NCI-H226 (cell line): ENCODE measurements at places on chromosomes 7 and 10.

DNA sequence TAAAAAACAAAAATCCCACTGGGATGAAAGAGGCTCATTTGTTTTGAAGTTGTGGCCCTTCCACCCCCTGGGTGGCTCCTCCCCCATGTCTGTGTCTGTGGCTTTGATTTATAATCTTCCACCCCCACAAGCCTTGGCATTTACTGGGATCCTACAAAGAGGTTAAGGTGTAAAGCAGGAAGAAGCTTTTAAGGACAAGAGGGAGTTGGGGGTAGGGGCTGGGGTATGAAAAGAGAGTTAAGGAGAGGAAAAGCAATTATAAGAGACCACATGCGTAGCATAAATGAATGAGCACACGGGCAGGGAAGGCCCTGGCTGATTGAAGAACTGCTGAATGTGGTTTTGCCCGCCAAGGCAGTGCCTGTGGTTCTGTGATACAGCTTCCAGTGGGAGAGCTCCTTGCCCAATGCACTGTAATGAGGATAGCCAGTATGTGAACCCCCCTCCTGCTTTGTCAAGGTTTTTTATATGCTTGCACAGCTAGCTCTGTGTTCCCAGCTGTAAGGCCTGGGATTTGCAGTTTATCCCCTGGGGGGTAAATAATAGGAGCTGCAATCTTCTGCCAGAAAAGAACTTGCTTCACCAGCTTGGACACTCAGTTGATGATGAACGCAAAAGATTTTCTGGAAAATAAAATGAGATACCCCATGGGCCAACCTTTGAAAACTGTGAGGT, 34.7 kb upstream of the KMT2E start:
- DNase-seq = peak; percentile 78

- DNase-seq = no peak
Measured at GRCh38 chr10:129604333-129605032, 137.4 kb downstream of the MGMT start.

DNA sequence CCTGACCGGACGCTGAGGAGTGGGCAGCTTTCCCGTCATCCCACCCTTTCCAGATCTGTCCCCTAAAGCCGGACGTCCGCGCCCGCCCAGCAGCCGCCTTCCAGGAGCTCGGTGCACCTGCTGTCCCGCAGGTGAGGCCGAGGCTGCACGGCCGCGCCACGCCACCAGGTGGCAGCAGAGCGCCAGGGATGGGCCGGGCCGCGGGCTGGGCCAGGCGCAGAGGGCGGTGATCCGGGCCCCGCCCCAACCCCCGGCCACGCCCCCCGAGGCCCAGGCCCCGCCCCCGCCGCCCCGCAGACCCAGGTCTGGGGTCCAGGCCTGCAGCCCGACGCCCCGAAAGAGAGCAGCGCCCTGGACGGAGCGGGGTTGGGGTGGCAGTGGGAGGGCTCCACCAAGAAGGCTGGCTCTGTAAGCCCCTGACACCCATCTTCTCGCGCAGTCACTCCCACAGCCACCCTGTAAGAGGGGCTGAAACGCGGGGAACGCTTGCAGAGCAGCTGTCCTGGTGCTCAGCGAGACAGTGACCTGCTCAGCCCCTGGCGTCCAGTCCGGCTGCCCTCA, 32.2 kb downstream of the FOXL3 start:
- peak; percentile 55 for DNase-seq

DNA sequence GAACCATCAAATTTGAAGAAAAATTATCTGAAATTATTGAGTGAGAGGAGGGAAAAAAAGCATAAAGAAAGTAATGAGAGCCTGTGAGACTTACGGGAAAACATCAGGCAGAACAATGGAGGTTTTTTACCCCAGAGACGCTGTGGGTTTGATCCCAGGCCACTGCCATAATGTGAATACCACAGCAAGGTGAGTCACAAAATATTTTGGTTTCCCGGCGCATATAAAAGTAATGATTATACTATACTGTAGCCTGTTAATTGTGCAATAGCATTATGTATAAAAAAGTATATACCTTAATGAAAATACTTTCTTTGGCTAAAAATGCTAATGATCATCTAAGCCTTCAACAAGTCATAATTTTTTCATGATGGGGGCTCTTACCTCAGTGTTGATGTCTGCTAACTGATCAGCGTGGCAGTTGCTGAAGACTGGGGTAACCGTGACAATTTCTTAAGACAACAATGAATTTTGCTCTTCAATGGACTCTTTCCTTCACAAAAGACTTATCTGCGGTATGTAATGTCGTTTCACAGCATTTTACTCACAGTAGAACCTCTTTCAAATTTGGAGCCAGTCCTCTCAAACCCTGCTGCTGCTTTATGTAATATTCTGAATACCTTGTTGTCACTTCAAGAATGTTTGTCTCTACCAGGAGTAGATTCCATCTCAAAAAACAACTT, 97.0 kb upstream of the FAM20C start:
- no peak for DNase-seq

DNA sequence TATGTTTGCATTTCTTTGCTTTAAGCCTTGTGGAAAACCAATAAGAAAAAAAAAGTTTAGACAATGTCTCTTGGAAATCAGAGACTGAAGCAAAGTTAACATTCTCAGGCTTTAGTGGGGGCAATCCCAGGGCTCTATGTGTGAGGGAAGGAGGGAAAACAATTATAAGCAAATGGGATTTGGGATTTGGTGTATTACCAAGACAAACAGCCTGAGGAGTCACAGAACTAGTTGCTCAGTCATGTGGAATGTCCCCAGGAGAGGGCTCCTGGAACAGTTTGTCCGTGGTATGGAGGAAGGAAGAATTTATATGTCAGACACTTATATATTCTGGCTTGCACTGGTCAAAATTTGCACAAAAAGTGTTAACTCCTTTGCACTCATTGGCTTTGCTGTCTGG, 562.9 kb upstream of the TPK1 start:
- DNase-seq = no peak

DNA sequence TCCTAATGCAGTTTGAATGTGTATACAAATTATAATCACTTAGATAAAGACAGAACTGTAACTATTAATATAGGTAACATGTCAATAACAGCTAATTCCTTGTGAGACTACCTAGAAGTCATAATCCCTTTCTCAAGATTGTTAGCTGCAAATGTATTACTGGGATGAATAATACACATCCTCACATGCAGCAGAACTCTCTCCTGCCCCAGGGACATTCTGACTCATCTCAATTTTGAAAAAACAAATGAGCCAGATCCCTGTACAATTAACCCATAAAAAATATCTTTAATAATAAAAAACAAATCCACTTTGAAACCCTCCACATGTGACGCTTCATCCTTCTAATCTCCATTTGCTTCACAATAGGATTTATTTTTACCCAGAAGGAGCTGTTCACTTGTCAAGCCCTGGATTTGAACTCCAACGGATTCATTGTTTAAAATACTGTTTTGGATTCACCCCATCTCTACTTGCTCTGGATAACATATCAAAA, 428.4 kb upstream of the TEX47 start:
- no peak for DNase-seq

GRCh38 chr10:102540023-102540422, 36.3 kb downstream of the SUFU start:
- DNase-seq = no peak

DNA sequence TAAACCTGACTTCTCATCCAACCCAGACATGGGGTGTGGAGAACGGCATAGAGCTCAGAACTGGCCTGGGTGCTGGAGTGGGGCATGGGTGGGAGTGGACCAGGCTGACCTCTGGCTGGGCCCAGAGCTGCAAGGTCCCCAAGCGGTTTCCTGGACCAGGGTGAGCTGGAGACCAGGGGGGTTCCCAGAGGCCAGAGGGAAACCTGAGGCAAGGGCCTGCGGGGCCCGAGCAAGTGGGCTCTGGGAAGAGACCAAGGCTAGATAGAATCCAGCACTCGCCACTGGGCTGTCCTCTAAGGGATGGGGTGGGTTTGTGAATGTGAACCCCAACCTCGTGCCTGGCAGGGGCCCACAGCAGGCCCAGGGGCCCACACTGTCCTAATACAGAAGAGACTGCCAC, 39.4 kb upstream of the RET start:
- DNase-seq = no peak

- DNase-seq = peak; percentile 7
Measured at GRCh38 chr7:129376076-129376777, 58.0 kb upstream of the STRIP2 start.

GRCh38 chr7:101094791-101095375, 9.6 kb downstream of the TRIM56 start:
- DNase-seq = peak; percentile 49

DNA sequence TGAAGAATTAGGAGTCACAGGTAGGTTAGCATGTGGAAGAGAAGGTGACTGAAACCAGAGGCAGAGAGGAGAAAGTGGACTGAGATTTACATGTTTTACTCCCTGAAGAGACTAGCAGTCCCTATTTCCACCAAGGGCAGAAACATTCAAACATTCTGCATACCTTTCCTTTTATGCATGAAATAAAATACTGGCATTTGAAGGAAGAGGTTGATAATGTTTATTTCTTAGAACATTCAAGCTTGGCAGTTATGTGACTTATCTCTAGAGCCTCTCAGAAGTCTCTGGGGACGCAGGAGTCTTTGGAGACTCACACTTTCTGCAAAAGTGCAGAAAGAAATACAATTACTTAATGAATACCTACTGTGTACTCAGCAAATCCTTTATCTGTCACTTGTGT, 507.1 kb upstream of the C7orf33 start:
- DNase-seq = no peak

GRCh38 chr10:84493951-84494848, 165.8 kb downstream of the CCSER2 start:
- DNase-seq = peak; percentile 85

GRCh38 chr7:107926481-107926880, 35.5 kb downstream of the DLD start:
- DNase-seq = no peak

GRCh38 chr7:108114117-108114841, 15.9 kb downstream of the LAMB4 start:
- DNase-seq = no peak

GRCh38 chr10:79310911-79311573, 36.2 kb upstream of the PPIF start:
- DNase-seq = no peak

DNA sequence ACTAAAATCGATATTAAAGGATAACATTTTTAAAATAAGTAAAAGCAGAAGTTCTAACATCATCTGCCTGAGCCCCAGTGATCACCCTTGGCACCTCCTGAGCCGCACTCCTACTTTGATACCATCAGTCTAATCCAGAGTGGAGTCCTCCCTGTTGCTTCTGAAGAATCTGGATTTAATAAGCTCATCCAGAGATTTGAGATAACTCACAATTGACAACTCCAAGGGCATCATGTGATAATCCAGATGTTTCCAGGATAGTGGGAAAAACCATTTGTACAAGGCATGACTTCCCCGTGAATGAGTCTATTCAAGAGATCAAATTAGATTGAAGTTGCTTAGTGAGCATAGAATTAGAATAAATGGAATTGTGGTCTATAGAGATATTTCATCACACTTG, 475.8 kb upstream of the C7orf33 start:
- no peak for DNase-seq

DNA sequence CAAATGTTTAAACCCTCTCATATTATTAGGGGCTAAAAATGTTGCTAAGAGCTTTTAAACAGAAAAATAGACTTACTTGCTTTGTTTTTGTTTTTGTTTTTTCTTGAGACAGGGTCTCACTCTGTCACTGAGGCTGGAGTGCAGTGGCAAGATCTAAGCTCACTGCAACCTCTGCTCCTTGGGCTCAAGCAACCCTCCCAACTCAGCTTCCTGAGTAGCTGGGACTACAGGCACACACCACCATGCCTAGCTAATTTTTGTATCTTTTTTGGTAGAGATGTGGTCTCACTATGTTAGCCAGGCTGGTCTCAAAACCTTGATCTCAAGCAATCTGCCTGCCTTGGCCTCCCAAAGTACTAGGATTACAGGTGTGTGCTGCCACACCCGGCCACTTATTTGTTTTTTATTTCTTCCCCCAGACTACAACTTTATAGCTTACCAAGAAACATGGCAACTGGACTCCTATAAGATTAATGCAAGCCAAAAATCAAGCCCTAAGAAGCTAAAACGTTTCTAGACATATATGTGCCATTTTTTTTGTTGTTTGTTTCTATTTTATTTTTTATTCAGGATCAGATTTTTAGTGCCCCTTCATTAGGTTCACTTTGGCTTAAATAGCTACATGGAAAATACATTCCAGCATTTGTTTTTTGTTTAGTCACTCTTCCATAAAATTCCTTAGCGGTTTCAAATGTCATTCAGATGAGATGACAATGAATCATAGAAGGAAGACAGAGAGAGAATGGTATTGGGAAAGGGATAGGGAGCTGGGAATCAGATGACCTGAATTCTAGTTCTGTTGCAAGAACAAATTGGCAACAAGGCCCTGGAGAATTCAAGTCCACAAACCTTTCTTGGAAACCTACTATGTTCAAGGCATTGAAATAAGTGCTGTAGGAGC, 163.4 kb upstream of the MKLN1 start:
- DNase-seq = peak; percentile 74

DNA sequence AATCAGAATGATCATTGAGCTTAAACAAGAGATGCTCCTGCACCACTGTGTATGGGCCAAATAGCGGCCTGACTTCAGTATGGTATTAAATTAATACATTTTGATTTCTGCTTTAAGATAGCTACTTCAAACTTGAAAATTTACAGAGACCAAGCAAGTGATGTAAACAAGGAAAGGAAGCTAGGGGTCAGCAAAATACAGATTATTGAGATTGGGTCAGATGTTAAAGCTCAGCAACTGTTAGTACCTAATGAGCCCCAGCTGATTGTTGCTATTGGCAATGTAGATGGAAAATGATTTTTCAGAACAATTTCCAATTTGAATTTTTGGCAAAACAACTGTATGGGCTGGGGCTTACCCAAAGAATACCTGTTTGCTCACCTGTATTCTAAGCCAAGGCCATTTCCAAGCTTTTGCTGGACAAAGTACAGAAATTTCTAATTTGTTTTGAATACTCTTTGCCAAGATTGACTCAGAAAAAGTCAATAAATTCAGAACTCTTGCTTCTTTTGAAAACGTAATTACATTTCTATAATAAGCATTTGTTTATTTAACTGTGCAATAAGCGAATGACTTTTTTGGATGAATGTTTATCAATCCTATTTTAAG, 23.0 kb upstream of the DLD start:
- DNase-seq = no peak

DNA sequence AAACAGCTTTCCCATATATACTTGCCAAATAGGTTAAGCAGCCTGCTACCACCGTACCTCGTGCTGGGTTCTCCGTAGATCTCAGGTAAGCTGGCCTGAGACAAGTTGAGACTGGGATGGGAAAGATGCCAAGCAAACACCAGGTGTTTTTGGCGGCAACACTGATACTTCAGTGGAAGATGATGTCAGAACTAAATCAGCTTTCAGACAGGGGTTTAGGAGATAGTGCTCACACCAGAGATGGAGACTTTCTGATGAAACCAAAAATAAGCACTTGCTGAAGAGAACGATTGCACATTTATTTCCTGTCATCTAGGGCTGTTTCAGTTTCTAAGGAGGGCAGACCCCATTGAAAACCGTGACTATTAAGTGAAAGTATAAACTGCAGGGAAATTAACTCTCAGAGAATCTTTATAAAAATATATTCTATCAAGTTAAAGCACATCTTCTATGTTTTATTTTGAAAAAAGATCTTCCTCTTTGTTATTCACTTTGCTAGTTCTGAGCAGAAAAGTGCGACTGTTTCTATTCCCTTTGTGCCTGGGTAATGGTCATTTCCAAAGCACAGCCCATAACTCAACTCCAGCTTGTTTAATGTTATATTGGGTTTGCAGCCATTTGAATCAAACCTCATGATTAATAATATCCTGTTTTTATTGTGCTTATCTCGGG, 149.9 kb downstream of the CPED1 start:
- no peak for DNase-seq

- DNase-seq = no peak
Measured at GRCh38 chr10:7417103-7417623, 6.3 kb upstream of the SFMBT2 start.

GRCh38 chr7:80412842-80413241, 99.0 kb downstream of the GNAT3 start:
- DNase-seq = no peak
